Cortex of kidney (tissue), 1 donor: ENCODE measurements at places on chromosomes 3 and 15.

DNA sequence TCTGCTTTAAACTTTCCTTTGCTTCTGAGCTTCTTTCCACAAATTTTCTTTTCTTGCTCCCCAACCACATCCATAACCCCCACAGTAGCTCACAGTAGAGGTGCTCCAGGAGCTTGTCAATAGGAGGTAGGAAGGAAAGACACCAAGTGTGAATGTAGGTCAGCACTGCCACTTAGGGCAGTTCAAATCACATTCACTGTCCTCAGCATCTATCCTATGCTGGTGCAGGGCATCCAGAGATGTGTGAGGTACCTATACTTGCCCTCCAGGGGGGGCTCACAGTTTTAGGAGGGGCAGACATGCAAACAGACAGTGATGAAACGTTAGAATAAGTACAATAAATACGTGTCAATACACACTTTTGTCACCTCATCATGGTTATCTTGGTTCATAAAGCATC is 1.5 kb upstream of the SPSB4 start:
- DNase-seq = no peak

GRCh38 chr3:126121632-126122031 is 37.7 kb upstream of the SLC41A3 start:
- DNase-seq = no peak

DNA sequence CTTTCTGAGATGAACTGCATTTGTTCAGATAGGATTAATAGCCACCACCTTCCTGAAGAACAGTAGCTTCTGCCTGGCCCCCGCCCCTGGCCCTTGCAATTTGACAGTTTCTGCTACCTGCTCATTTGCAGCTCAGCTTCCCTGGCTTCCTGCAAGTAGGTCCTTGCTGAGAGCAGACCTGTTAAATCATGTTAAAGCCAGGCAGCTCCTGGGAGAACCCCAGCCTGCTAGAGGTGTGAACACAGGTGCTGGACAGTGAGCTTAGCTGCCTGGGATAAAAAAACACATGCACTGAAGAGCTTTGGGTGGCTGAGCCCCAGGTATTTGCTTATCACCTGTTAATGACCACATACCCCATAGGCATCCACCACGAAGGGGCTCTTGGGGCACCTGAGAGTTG is 143.4 kb downstream of the PTPRG start:
- no peak for DNase-seq

GRCh38 chr3:23704298-23704697 is 101.5 kb upstream of the UBE2E1 start:
- no peak for DNase-seq

DNA sequence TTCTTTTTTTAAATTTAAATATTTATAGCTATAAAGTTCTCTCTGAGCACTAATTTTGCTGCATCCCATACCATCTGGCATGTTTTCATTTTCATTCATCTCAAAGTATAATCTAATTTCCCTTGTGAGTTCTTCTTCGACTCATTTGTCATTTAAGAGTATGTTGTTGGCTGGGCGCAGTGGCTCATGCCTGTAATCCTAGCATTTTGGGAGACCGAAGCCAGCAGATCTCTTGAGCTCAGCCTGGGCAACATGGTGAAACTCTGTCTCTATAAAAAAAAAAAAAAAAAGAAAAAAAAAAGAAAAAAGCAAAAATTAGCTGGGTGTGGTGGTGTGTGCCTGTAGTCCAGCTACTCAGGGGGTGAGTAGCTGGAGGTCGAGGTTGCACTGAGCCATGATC is 34.8 kb downstream of the MAP1A start:
- no peak for DNase-seq
